ENCODE measurements at places on chromosomes 6 and 20. TPM values are rescaled to one million over a fixed set of nuclear protein-coding genes. Genes with fewer than 3 reads are reported as not detected.

The CLPSL2 gene
- total RNA-seq, result not detected

The ADGRF1 gene
- not detected for total RNA-seq

DNA sequence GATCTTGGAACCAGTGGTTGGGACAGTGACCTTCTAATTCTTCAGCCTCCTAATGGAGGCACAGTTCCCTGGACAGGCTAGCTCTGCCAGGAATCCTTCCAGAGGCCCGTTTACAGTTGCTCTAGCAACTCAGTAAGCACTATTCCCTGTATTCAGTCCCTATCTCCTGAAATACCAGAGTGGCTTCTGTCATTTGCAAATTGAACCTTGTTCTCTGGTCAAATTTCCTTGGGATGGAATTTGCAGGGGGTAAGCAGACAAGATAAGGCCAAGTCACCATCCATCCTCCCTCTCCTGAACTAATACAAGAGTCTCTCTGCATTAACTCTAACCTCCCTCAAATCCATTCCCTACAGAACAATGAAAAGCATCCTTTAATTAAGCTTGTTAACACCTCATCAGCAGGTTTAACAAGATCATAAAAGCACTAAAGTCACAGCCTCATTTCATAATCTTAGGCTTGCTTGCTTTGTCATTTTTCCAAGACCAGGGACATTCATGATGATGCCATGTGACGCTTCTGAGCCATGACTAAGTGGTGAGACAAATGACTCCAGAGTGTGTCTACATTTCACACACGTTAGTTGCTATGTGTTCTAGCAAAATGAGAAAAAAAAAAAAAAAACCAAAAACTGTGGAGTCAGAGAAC lies 37.1 kb downstream of the SLC22A23 start:
- no peaks in the 10 kb centered on the region for H3K4me1 ChIP-seq
- H3K36me3 ChIP-seq, result no peaks in the 10 kb centered on the region
- H3K4me3 ChIP-seq, result no peak overlapping the region
- peak; percentile 76 for DNase-seq

- DNase-seq, result no peak
- H3K36me3 ChIP-seq, result no peaks in the 10 kb centered on the region
- no peaks in the 10 kb centered on the region for H3K27me3 ChIP-seq
- H3K4me1 ChIP-seq, result no peaks in the 10 kb centered on the region
- H3K27ac ChIP-seq, result no peak overlapping the region
Measured at GRCh38 chr6:91961236-91961635, 1374.4 kb upstream of the MAP3K7 start.

DNA sequence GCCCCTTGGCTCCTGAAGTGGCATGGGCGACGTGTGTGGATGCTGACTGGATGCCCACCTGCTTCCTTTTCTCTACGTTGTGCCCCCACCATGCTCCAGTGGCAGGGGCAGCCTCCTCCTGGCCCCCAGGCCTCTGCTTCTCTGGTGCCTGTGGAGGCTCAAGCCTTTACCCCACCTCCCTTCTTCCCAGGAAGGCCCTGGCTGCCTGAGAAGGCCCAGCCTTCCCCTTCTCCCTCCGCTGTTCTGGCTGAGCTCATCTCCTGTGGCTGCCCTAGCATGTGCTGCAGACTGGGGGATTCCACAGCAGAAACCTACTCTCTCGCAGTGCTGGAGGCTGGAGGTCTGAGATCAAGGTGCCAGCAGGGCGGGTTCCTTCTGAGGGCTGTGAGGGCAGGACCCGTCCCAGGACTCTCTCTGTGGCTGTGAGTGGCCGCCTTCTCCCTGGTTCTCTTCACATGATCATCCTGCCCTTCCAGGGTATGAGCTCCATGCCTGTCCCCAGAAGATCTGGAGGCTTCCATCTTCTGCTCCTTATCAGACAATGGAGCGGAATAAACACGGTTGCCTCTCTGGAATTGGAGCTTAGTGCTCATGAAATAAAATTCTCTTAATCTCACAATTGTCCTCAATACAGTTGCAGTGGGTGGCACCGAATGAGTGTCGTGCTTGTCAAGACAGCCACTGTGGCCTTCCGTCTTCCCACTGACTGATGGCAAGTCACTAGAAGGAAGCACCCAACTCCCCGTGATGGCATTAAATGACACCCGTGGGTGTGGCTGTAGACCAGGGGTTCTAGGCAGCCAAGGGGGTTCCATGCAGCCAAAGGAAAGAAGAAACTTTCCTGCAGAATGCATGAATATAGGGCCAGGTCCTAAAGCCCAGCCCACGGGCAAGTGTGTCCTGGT lies 25.1 kb downstream of the PHACTR3 start:
- no peak overlapping the region for H3K4me3 ChIP-seq
- H3K27ac ChIP-seq, result no peak overlapping the region
- H3K36me3 ChIP-seq, result no peaks in the 10 kb centered on the region
- no peaks in the 10 kb centered on the region for H3K27me3 ChIP-seq
- no peaks in the 10 kb centered on the region for H3K4me1 ChIP-seq

DNA sequence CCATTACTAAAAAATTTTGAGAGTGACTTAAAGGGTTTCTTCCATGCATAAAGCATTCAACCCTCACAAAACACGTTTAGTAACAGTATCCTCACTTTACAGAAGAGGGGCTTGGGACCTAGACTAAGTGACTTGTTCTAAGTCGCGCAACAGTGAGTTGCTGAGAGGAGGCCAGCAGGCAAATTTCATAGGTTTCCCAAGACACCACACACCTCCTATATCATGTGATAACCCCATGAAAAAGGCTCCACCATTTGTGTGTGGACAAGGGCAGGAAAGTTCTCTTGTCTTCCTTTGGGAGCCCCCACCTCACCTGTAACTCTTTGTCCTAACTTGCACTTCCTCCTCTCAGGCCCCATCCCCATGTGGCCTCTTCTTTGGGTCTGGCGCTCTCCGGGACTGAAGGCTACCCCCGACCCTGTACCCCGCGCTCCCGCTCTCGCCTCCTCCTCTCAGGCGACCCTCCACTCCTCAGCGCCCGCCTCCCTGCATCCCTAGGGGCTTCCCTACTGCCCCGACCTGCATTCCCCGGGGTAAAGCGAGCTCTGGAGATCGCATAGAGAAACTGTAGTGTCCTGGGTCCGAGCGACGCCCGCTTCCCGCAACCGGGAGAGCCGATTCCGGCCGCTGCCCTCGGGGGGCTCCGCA lies 392 bp downstream of the PSMB8 start:
- H3K4me3 ChIP-seq, result peak overlapping the region; percentile 73
- no peaks in the 10 kb centered on the region for H3K27me3 ChIP-seq
- H3K27ac ChIP-seq, result peak overlapping the region; percentile 67
- no peak for DNase-seq
- H3K36me3 ChIP-seq, result peaks cover 20% of the 10 kb centered on the region

All from IMR-90 (cell line).